Activated T-cell treated with anti-CD3 and anti-CD28 coated beads for 24 hours (primary cell): ENCODE measurements at places on chromosomes 7 and 10.

DNA sequence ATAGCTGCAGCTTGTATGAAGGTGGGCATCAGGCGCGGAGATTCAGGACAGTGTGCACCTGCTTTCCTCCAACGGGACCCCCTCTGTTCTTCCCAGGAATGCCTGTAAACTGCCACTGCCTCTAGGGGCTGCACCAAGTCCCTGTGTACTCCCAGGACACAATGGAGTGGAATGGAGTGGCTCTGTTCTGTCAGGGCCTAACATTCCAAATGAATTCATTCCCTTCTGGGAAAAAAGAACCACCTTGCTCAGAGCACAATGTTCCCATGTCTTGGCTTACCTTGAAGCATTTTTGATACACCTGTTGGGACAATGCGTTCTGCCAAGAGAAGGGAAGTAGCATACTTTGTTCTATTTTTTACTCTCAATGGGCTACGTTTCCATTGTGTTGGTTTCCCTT is 339.4 kb downstream of the FRMD4A start:
- DNase-seq = no peak

GRCh38 chr7:76222333-76222732 is 20.6 kb downstream of the SRRM3 start:
- DNase-seq = no peak

DNA sequence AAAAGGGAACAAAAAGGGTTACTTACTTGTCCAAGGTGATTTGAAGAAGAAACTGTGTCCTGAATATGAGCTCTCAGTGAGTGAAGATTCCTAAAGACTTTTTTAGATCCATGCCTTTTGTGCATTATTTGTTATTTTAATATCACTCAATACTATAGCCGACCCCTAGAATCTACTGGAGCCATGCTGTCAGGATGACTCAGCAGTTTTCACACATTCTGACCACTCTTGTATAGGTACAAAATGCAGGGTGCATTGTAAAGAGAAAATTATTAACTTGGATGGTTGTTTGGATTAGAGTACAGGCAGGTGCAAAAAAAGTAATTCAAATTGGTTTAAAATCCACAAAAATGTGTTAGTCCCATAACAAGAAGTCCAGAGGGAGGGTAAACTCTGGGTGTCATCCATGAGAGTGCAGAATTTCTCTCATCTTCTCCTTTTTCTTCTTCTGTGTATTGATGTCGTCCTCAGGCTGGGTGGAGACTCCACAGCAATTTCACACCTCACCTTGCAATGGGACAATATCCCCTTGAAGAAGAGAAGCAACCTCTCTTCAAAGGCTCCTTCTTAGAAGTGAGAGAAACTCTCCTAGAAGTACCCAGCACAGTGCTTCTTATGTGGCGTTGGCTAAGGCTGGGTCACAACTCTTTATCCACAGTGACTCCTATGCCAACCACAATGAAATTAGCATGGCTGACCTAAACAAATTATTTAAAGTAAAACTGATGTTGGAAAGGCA is 75.6 kb downstream of the AKR1C4 start:
- DNase-seq = no peak

GRCh38 chr7:20661884-20662283 is 46.4 kb downstream of the ABCB5 start:
- DNase-seq = no peak
